ENCODE measurements at places on chromosomes 11 and 22.

DNA sequence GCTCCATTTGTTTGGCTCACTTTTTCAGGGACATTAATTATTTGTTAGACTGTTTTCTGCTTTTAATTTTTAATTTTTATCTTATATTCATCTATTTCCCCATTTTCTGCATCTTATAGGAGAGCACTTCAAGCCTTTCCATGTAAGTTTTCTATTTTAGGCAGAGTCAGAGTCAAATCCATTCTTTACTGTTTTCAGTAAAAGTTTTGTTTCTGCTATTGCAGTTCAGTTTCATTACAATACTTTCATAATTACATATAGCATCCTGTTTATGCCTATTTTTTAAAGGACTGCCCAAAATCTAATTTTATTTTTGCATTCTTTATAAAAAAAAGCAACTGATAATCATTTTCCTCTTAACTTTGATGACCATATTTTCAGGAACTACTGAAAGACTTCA, 3.8 kb upstream of the OR10A5 start:
- no peak for DNase-seq

GRCh38 chr11:55701429-55701828, 39.4 kb downstream of the OR4C6 start:
- no peak for DNase-seq

GRCh38 chr11:117980720-117981119, 5.5 kb upstream of the IL10RA start:
- DNase-seq: no peak

GRCh38 chr11:9639099-9639498, 24.8 kb upstream of the SWAP70 start:
- peak; percentile 27 for DNase-seq

GRCh38 chr11:21066030-21066429, 396.6 kb downstream of the NELL1 start:
- no peak for DNase-seq
